Kidney (tissue), 22 donors: ENCODE measurements at places on chromosomes 7 and 10. TPM values are rescaled to one million over a fixed set of nuclear protein-coding genes. Genes with fewer than 3 reads are reported as not detected.

The SPDYE18 gene
- not detected for polyA plus RNA-seq

The C10orf143 gene
- polyA plus RNA-seq, result 9.2 TPM

The CALML3 gene
- polyA plus RNA-seq, result 15.9 TPM

The UTF1 gene
- not detected for polyA plus RNA-seq

The TRIL gene
- polyA plus RNA-seq, result 4.2 TPM

The FLNC gene
- 2.8 TPM for polyA plus RNA-seq

The STX1A gene
- polyA plus RNA-seq, result 2.2 TPM

The PGAM2 gene
- polyA plus RNA-seq, result 37.7 TPM

The OR13A1 gene
- not detected for polyA plus RNA-seq

The KIAA1549 gene
- 1.8 TPM for polyA plus RNA-seq

The WDR37 gene
- 6.0 TPM for polyA plus RNA-seq

The ABCA13 gene
- polyA plus RNA-seq, result 0.62 TPM

The KCND2 gene
- polyA plus RNA-seq, result not detected

The IRF5 gene
- polyA plus RNA-seq, result 13.0 TPM

The CYP26C1 gene
- 0.09 TPM for polyA plus RNA-seq

The HABP2 gene
- 27.4 TPM for polyA plus RNA-seq

The HGF gene
- 2.6 TPM for polyA plus RNA-seq

The NOS3 gene
- polyA plus RNA-seq, result 9.3 TPM

The TMEM213 gene
- 96.9 TPM for polyA plus RNA-seq

The COL26A1 gene
- polyA plus RNA-seq, result 3.5 TPM

The HACD1 gene
- polyA plus RNA-seq, result 11.4 TPM

The DPYSL4 gene
- not detected for polyA plus RNA-seq

The TMEM270 gene
- polyA plus RNA-seq, result not detected

The TMEM178B gene
- polyA plus RNA-seq, result 0.58 TPM

The SPDYE11 gene
- polyA plus RNA-seq, result not detected

The CTTNBP2 gene
- 3.8 TPM for polyA plus RNA-seq

The PDGFA gene
- 14.1 TPM for polyA plus RNA-seq

The GJD4 gene
- polyA plus RNA-seq, result not detected

The HHEX gene
- polyA plus RNA-seq, result 3.1 TPM

The TFPI2 gene
- polyA plus RNA-seq, result 7.8 TPM

The FAM53B gene
- polyA plus RNA-seq, result 11.8 TPM

The NPTX2 gene
- 0.26 TPM for polyA plus RNA-seq

The MYPN gene
- polyA plus RNA-seq, result not detected

The LHPP gene
- polyA plus RNA-seq, result 52.5 TPM
